ENCODE measurements at places on chromosomes 7 and 10.

- DNase-seq, result no peak
Observed at GRCh38 chr10:120735773-120736371, 115.3 kb upstream of the WDR11 start.

GRCh38 chr7:39252916-39253315, 275.2 kb downstream of the POU6F2 start:
- DNase-seq, result no peak

GRCh38 chr7:151493083-151493482, 26.6 kb downstream of the RHEB start:
- DNase-seq, result no peak

DNA sequence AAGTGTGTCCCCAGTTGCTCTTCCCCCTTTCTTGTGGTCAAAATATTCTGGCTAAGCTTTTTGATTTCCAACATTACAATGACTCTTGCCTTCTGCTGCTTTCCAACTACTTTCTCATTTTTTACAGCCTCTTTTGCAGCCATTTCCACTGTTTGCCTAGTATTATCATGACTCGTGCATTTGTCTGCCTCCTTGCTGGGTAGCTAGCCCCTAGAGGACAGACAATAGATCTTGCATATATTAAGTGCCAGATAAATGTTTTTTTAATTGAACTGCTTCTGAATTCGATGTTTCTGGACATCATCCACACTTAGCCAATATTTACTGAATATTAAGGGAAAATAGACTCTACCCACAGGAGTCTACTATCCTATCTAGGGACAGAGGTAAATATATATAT, 124.5 kb downstream of the POU6F2 start:
- no peak for DNase-seq

DNA sequence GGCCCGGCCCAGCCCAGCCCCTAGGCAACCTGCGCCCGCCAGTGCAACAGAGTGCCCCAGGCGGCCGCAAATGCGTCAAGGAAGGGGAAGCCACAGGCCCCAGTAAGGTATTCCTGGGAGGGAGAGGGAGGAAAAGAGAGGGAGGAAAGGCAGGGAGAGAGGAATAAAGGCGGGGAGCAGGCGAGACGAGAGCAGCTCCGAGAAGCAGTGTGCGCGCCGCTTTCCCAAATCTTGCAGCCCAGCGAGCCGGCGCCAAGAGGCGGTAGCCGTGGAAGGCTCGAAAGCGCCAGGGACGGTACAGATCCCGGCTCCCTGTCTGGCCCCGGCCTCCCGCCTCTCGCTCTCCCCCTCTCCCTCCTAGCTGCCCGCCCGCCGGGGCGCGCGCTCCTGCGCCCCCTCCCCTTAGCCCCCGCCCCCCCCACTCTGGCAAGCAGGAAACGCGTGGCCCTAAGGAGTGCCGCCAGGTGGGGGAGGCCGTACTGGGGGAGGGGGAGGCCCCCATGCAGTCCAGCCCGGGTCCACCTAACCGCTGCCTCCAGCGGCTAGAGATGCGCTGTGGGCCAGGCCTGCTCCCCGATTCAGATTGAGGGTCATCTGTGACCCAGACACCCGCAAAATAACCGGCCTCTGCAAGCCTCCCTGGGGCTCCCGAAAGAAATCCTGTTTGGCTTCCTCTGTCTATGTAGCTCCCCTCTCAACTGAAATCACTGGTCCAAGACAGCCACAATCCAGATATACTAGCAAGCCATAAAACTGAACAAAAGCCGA, 4.3 kb downstream of the HOXA10 start:
- DNase-seq, result no peak

DNA sequence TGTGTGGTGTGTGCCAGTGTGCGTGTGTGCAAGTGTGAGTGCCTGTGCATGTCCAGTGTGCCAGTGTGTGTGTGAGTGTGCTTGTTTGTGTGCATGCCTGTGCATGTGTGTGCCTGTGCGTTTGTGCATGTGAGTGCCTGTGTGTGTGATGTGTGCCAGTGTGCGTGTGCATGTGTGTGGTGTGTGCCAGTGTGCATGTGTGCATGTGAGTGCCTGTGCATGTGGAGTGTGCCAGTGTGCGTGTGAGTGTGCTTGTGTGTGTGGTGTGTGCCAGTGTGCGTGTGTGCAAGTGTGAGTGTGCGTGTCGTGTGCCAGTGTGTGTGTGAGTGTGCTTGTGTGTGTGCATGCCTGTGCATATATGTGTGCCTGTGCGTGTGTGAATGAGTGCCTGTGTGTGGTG, 33.8 kb downstream of the ADGRA1 start:
- no peak for DNase-seq

GRCh38 chr7:66265566-66265965, 60.4 kb downstream of the TPST1 start:
- DNase-seq, result no peak

- no peak for DNase-seq
Observed at GRCh38 chr7:50742401-50742800, 40.3 kb downstream of the GRB10 start.

GRCh38 chr10:124392626-124393342, 25.9 kb downstream of the OAT start:
- no peak for DNase-seq

DNA sequence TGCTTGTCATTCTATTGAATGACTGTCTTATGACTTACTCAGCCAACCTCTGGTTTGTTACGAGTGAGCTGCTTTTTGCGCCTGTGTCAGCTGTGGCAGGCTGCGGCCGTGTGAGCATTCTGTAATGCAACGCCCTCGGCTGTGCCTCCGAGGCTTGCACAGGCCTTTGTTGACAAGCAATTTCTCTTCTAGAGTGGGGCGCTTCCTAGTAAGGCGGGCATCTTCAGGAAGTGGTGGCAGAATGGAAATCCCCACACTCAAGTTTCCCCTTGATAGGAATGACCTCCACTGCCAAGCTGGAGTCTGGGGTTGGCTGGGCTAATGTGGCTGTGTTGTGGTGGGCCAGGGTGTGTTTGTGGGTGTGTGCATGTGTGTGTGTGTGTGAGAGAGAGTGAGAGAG, 20.2 kb upstream of the TMEM178B start:
- peak; percentile 56 for DNase-seq

- no peak for DNase-seq
Observed at GRCh38 chr10:89589101-89589720, 53.8 kb upstream of the SLC16A12 start.

GRCh38 chr7:30255064-30255769, 29.2 kb upstream of the ZNRF2 start:
- DNase-seq, result no peak

DNA sequence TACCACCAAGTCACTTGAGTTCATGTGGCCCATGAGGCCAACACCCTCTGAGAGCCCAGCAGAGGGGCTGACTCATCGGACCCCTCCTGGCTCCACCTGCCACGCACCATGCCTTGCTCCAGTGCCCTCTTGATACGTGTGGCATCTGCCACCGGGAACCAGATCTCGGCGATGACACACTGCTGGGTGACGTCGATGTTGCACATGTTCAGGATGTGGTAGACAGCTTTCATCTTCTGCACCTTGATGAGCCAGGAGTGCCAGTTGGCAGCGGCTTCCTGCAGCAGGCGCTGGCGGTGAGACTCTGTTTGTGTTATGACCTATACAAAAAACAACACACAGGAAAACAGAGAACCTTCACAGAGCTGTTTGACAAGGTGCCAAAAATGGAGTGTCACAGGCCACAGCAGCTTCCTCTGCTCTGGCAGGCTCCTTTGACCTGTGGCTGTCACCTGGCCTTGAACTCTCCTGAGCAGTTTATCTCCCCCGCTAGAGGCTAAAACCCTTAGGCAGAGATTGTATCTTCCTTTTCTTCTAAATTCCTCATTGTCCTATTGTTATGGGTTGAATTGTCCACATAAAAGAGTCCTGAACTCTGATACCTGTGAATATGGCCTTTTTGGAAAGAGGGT, 45.2 kb upstream of the TMEM213 start:
- peak; percentile 96 for DNase-seq

DNA sequence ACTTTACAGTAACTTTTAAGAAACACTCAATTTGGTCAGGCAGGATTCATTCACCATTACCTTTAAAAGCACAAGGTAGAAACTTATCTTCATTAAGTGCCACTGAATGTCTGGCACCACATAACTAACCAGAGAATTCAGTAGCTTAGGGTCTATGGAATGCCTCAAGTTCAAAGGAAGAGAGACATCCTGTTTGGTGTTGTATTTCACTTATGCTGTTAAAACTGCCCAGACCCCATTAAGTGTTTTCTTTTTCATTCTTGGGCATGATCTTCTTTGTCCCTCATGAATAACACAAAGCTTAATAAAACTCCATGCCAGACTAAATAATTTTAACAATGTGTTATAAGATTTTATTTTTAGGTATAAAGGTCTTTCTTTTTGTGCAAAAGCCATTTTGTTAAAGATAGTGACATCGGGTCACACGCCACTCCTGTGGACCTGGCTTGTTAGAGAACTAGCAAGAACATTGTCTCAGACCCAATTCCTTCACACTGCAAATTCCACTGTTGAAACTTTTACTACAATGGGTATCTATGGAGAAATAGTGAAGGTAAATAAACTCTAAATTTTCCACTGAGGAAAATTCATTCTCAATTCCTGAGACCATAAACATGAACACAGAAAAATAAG, 221.0 kb downstream of the TWIST1 start:
- no peak for DNase-seq

- DNase-seq, result no peak
Observed at GRCh38 chr7:97697396-97697795, 34.5 kb upstream of the TAC1 start.

GRCh38 chr10:24645784-24646183, 77.9 kb downstream of the ARHGAP21 start:
- DNase-seq, result no peak

- DNase-seq, result no peak
Observed at GRCh38 chr10:74114041-74114448, 36.6 kb downstream of the AP3M1 start.

DNA sequence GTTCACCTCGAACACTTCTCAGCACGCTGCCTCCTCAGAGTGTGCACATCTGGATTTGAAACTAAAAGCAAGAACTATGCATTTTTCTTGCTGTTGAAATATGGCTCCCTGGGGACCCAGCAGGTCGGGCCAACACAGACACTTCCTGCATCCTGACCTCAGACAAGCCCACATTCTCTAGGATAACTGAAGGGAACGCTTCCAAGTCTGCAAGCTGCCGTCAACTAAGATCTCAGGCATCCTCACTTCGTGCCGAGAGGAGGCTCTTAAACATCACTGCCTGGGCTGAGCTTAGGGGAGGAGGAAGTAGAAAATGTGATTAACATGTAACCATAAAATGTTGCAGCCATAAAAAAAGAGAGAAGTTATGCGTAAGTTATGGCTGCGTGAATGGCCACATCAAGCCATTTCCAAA, 65.5 kb downstream of the PYROXD2 start:
- no peak for DNase-seq

DNA sequence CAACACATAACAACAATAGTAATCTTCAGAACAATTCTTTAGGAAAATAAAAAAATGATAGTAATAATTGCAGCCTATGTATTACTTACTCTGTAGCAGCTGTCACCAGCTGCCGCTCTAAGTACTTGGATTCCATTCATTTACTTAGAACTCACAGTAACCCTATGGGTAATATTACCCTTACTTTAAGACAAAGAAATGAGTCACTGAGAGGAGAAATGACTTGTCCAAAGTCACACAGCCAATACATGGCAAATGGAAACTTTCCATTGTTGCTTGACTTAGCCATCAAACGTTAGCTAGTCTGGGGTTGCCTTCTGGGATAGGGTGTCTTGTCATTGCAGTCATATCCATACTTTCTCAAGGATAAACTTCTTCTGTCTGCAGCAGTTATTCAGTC, 3.6 kb downstream of the CCNY start:
- no peak for DNase-seq

- DNase-seq, result no peak
Observed at GRCh38 chr10:71480662-71481061, 83.9 kb downstream of the CDH23 start.

DNA sequence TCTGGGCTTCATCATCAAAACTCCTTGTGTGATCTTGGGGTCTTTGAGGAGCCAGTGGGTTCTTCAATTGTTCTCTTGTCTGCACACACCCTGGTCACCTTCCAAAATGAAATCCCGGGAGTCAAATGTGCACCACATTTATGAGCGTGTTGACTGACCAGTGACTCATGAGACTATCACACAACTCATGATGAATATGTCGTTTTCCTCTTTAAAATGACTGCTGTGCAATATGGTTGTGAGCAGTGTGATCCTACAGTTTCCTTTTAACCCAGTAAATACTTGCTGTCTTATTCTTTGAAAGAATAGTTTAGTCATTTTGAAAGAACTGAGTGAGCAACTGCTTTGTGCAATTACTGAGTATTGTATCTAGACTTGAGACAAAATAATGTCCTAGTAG, 149.2 kb downstream of the DYNC1I1 start:
- DNase-seq, result no peak

- no peak for DNase-seq
Observed at GRCh38 chr10:123126246-123126645, 9.5 kb upstream of the HMX3 start.

DNA sequence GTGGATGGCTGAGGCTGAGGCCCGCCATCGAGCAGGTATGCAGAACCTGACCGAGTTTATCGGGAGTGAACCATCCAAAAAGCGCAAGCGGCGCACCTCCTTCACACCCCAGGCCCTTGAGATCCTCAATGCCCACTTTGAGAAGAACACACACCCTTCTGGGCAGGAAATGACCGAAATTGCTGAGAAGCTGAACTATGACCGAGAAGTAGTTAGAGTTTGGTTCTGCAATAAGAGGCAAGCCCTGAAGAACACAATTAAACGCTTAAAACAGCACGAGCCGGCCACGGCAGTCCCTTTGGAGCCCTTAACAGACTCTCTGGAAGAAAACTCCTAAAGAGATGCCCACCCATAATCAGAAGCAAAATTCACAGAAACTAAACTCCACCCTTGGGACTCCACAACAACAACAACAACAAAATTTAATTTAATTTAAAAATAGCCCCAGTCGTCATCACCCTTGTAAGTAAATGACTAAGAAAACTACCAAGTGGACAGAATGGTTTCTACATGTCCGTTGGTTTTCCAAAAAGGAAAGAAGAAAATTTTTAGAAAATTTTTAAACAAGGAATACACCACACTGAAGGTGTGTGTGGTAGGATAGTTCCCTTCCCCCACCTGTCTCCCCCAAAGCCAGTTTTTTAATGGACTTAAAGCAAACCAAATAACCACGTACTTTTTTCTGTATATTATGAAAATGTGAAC, 101.7 kb upstream of the YAE1 start:
- no peak for DNase-seq

DNA sequence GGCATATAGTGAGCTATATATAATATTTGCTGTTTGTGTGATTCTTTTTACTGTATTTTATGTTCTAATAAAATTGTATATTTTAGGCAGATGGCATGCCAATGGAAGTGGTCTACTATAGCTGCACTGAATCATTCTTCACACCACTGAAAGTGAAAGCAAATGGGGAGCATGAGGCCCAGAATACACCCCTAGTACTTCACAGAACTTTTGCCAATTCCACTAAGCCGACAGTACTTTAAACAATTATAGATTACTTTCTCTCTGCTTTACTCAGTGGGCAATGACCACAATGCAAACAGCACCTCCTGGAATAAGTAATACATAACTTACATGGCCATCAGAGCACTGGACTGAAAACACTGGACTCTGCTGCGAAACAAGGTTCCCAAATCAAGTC, 70.2 kb downstream of the ANKRD26 start:
- no peak for DNase-seq

- no peak for DNase-seq
Observed at GRCh38 chr10:132913559-132914115, 28.7 kb downstream of the CFAP46 start.

GRCh38 chr7:87344446-87344845, 1.0 kb upstream of the CROT start:
- DNase-seq, result no peak

- DNase-seq, result no peak
Observed at GRCh38 chr7:127928852-127929251, 102.4 kb downstream of the LRRC4 start.

- no peak for DNase-seq
Observed at GRCh38 chr7:80612880-80613279, 25.6 kb upstream of the CD36 start.
